ENCODE measurements at places on chromosomes 12 and 14.

GRCh38 chr12:53034459-53034858, 15.4 kb upstream of the TNS2 start:
- DNase-seq: no peak

- DNase-seq: no peak
Measured at GRCh38 chr14:59229653-59230406, 41.4 kb downstream of the DAAM1 start.

- no peak for DNase-seq
Measured at GRCh38 chr14:92105073-92105892, 1.1 kb downstream of the ATXN3 start.

GRCh38 chr14:98651037-98651436, 621.0 kb downstream of the BCL11B start:
- no peak for DNase-seq

DNA sequence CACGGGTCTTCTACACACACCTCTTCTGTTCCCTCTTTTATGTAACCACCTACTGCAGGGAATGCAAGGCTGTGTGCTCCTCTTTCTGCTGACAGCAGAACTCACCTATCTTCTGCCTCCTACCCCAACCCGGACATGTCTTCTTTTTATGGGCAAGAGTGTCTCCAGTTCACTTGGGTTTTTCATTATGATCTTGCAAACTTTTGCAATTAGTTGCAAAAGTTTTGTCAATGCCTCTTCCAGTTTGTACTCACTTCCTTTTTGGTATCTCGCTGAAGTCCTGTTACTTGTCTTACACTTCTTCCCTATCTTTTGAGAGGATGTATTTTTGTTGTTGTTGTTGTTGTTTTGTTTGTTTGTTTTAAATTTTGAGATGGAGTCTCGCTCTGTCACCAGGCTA, 50.6 kb downstream of the DRAM1 start:
- DNase-seq: no peak

- no peak for DNase-seq
Measured at GRCh38 chr12:80184926-80185325, 85.6 kb downstream of the OTOGL start.

- no peak for DNase-seq
Measured at GRCh38 chr12:9365296-9365695, 157.1 kb upstream of the PZP start.

GRCh38 chr12:116376354-116377193, 99.1 kb upstream of the MED13L start:
- DNase-seq: no peak

GRCh38 chr12:21775133-21775820, 771 bp upstream of the KCNJ8 start:
- no peak for DNase-seq

- DNase-seq: no peak
Measured at GRCh38 chr14:100975671-100976070, 72.1 kb upstream of the RTL1 start.

DNA sequence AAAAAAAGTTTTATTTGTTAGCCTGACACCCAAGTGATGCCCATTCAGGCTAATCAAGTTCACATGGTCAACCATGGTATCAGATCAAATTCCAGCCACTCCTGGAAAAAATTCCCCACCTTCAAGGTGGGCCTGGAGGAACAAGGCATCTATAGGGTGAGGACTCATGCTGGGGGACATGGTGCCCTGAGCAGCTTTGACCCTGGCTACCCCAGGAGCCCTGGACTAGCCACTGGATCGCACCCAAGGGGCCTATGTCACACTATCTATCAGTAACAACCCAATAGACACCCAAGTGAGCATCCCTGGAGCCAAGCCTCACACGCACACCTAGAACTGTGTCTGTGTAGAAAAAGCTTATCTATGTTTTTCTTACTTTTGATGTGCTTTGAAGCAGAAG, 4.1 kb upstream of the NCOR2 start:
- DNase-seq: no peak

GRCh38 chr12:95143621-95144205, 70.3 kb upstream of the NR2C1 start:
- DNase-seq: no peak

- DNase-seq: no peak
Measured at GRCh38 chr14:84003346-84003745, 1526.6 kb upstream of the FLRT2 start.

DNA sequence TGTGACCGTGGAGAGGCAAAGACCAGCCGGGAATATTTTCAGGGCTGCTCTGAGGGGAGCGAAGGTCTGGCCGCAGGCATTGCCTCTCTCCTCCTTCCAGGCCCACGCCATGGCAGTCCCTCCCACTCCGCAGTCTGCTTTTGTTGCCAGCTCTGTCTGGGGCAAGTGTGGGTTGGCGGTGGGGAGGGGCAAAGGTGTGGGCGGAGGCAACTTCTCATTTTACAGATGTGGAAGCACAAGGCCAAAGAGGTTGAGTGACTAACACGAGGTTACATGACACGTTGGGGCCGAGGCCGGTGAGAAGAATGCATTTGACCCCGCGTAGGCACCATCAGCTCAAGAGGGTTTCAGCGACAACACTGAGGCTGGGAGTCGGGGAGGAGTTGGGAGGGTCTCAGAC, 6.1 kb upstream of the FAIM2 start:
- DNase-seq: no peak

GRCh38 chr14:75306927-75307699, 28.5 kb downstream of the FOS start:
- no peak for DNase-seq

DNA sequence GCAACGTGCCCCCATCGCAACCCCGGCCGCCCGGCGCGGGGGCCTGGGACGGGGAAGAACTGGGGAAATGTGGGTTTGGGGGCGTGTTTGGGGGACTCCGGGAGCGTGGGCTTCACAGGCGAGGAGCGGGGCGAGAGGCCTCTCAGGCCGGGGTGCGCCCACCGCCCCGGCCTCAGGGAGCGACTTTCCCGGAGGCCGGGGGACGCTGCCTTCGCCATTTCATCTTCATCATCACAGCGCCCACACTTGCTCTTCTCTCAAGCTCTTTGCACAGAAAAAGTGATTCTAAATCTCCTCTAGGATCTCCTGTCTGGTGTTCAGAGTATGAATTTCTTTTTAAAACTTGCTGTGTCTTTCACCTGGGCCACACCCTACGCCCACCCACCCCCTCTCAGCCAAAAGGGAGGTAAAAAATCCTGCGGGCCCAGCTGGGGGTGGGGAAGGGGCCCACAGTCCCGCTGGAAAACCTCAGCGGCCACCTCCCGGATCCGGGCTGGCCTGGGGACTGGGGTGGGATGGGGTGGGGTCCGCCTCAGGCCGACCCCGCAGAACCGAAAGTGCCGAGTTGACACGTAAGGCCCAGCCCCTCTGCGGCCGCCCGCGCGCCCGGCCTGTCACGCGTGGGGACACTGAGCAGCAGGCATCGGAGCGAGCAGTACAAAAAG, 7.4 kb downstream of the CDKN1B start:
- DNase-seq: no peak

GRCh38 chr12:87025976-87026375, 769.8 kb upstream of the MGAT4C start:
- no peak for DNase-seq

DNA sequence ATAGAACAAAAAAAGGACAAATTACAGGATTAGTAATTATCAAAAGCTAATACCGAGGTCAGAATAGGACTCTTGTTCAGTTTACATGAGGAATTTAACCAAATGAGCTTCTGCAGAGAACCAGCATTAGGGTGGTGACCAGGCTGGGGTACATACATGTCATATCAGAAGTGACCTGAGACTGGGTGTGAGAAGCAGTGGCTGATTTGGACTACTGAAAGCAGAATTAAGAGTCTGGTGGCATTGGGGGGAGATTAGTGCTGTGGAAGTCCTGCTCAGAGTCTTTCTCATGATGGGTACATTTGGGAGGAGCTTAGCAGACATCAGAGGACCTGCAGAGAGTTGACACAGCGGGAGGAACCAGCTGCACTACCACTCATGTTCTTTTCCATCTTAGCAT, 21.7 kb downstream of the TRAF3 start:
- no peak for DNase-seq

- DNase-seq: no peak
Measured at GRCh38 chr12:65248656-65249633, 29.5 kb upstream of the MSRB3 start.

GRCh38 chr12:117408161-117408791, 46.9 kb upstream of the NOS1 start:
- DNase-seq: no peak

- no peak for DNase-seq
Measured at GRCh38 chr14:60662982-60663381, 13.7 kb upstream of the SIX1 start.

- DNase-seq: no peak
Measured at GRCh38 chr12:123483602-123484248, 25.8 kb downstream of the SNRNP35 start.

- DNase-seq: no peak
Measured at GRCh38 chr14:56989359-56989758, 179.1 kb upstream of the OTX2 start.

- no peak for DNase-seq
Measured at GRCh38 chr12:113235976-113236375, 14.7 kb downstream of the TPCN1 start.

GRCh38 chr12:45502481-45503128, 226.9 kb upstream of the ARID2 start:
- no peak for DNase-seq

DNA sequence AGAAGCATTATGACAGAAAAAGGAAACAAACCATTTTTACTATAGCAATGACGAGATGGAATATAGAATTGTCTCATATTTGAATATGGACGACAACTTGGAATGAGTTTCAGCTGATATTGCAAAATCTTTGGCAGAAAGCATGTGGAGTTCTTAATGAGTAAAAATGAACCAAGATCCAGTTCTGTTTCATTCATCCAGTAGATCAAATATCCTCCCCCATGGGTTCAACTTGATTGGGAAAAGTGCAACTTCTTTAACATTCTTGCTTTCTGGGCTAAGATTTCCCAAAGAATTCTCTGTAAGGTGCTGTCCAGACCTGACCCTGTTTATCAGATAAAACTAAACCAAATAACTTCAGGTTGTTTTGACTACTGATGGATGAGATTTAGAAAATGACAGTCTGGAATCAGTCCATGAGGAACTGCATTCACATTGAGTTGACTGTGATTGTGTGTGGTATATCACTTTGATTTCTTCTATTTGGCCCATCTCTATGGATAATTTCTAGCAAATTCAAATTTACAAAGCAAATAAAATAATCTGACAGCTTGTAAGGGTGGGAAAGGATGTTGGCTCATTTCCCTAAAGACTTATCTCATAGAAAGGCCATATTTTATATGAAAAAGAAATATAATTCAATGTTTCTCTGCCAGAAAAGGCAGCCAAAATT, 267.4 kb downstream of the ADAMTS20 start:
- DNase-seq: no peak

GRCh38 chr12:22866406-22866805, 241.4 kb downstream of the ETNK1 start:
- DNase-seq: no peak

DNA sequence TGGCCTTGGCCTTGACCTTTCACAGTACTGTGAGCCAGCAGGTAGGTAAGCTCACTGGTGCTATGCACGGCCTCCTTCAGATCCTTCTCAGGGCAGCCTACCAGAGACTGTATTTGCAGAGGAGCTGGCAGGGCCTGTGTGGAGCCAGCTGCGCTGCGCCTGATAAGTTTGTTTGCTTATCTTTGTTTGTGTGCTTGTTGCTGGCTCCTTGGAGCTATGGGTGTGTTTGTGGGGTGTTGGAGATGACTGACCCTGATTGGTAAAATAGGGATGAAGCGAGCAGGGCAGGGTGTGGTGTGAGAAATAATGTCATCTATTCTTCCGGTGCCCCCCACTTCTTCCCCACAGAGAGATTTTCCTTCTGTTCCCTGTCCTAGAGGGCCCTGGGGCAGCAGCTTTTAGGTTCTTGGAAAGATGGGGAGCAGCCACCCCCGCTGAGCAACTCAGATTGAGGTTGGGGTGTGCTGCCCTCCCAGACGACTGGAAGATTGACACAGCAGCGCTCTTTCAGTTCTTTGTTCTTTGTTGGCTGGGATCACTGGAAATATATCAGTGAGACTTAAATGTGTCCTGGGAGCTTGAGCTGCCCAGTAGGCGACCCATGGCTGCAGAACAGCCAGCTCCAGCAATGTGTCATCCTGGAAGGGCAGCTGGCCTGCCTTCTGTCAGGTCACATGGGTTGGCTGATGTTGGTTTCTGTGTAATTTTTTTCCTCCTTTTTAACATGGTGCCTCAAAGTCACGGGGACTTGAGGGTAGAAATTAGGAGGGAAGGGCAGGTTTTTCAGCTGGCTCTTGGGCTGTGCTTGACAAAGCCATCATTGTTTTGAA, 19.6 kb downstream of the MLXIP start:
- no peak for DNase-seq

DNA sequence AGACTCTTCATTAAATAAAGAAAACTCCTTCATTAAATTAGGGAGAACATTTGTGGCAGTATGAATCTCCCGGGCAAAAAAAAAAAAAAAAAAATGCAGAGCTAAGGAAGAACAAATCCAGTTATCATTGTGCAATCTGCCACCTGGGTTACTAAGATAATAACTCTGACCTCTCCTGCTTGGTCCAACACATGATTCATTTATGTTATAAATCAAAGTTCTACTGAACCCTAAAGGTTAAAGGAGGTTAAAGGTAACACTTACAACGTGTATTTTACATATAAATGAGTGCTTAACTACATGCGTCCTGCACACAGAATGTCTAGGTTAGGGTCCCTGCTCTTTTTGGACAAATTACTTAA, 4.2 kb downstream of the TGFB3 start:
- DNase-seq: no peak

GRCh38 chr14:66009089-66009488, 477.1 kb upstream of the CCDC196 start:
- no peak for DNase-seq

- no peak for DNase-seq
Measured at GRCh38 chr12:23862701-23863100, 86.8 kb downstream of the SOX5 start.

DNA sequence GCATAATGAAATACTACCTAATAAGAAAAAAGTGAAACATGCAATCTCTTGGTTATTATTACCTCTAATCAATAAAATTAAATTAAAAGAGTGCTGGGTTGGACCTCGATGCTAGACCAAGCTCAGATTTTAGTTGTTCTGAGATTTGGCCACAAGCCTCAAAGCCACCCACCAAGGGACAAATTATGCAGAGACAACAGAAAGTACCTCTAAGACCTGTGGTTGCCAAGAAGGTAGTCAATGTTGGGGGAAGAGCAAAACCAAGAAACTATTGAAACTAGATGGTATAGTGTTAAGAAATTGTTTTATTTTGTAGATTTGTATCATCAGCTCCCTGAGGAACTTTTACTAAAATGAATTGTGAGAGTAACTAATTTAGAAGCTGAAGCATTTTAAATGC, 43.8 kb upstream of the ARID2 start:
- DNase-seq: no peak

DNA sequence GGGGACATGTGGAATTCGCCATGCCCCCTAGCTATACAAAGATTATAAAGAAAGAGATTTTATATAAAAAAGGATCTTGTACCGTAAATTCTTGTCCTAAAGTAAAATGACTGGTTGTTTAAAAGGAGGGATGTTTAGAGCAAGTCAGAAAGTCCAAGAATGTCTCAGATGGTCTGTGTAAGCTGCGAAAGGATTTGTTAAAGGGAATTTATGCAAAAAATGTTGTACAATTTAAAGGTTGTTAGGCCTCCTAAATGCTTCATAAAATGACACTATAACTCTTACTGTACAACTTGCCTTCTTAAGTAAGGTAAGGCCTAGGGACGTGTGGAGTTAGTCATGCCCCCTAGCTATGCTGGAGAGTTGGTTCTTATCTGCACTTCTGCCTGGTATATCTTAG, 237.6 kb downstream of the KCNH5 start:
- no peak for DNase-seq
